ENCODE measurements at places on chromosomes 2 and 18. TPM values are rescaled to one million over a fixed set of nuclear protein-coding genes. Genes with fewer than 3 reads are reported as not detected.

DNA sequence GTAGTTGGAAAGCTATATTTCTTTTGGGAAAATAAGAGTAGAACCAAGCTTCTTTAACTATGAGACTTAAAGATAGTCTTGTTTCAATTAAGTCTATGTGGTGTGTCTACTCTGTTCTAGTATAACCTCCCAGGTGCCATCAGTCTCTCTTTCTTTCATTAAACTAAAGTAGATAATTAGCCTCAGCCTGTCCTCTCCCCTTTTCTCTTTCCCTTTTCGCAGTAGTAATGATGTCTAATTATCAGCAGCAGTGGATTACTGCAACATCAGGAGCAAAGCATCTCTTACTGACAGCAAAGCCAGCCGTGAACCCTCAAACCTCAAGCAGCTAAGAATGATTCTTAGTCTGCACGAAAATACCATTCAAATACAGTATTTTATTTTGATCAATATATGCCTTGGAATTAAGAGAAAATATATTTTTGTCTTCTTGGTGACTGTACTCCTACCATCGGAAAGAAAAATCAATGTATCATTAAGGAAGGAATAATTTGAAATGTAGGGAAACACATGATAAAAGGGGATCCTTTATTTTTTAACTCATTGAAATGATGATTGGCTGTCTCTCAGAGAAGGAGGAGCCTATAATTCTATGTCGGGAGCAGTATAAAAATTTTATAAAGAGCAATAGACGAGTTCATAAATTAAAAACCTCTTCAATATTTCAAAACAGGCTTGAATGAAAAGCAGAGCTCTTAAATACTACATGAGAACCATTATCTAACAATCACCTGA lies 4.5 kb downstream of the NOL4 start:
- DNase-seq, result no peak

DNA sequence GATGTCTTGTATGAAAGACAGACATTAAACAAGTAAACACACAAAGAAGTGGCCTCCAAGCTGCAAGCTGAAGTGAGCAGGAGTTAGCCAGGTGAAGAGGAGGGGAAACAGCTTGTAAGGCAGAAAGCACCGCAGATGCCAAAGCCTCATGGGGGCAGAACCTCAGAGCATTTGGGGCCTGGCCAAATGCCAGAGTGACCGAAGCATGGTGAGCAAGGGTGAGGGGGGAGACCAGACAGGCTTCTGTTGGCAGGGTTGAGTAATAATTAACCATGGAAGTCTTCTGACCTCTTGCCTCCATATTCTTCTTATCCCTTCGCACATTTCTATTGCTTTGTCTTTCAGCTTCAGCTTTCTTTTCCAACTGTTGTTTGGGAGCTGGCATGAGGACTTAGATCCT lies 5.6 kb downstream of the QPCT start:
- DNase-seq, result peak; percentile 74

GRCh38 chr18:2049986-2050385 lies 521.3 kb downstream of the METTL4 start:
- DNase-seq, result peak; percentile 15

HMSD gene
- 0.06 TPM for total RNA-seq

- no peak for DNase-seq
Measured at GRCh38 chr18:2535419-2535910, 35.8 kb downstream of the METTL4 start.

DNA sequence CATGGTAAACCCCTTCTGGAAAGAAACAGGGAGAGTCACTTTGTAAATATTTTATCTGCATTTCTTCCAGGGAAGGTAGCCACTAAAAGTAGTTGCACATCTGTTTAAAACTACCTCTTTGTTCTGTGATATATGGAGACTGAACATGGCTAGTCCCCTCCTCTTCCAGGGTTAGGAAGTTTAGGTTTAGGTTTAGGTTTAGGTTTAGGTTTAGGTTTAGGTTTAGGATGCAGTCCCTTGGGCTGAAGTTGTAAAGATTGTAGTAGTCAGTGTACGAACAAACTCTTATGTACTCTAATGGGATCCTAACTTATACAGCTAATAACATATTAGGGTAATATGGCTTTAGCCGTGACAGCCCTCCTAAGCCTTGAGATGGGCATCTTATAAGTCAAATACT lies 880.2 kb upstream of the TMEFF2 start:
- no peak for DNase-seq

All from Daoy (cell line).